ENCODE measurements at places on chromosomes 3 and 15.
A peak's percentile ranks its signal among the peaks of the same experiment; 100 is the strongest.

DNA sequence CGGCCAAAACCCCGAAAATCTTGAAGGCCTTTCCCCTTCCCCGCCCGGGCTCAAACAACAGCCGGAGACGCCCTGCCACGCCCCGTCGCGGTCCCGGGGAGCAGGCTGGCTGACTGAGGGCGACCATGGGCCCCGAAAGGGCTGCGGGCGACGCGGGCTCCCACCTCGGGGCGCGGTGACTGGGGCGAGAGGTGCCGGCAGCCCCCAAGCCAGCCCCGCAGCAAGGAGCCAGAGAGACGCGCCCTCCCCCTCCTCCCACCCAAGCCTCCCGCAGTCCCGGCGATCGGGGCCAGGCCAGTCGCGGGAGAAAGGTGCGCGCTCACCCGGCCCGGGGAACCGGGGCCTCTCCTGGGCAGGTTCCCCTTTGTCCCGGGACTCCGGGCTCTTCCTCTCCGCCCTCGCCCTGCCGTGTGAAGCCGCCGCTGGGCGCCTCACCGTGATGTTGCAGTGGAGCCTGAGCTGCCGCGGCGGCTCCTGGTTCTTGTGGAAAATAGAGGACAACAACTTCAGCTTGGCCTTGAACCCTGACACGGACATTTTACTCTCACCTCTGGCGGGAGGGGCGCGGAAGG, 30.6 kb upstream of the ZSCAN2 start:
- DNase-seq, result peak; percentile 36

DNA sequence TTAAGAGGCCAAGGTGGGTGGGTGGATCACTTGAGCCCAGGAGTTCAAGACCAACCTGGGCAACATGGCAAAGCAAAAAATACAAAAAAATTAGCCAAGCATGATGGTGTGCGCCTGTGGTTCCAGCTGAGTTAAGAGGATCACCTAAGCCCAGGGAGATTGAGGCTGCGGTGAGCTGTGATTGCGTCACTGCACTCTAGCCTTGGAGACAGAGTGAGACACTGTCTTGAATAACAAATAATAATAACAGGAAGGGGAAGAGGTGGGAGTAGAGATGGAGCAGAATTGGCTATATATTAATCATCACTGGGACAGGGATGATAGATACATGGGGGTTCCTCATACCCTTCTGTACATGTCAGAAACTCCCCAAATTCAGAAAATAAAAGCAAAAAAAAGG, 23.8 kb upstream of the NMB start:
- no peak for DNase-seq

GRCh38 chr3:172135185-172135584, 95.8 kb downstream of the FNDC3B start:
- DNase-seq, result no peak

GRCh38 chr3:36907911-36908646, 36.8 kb downstream of the TRANK1 start:
- DNase-seq, result peak; percentile 40

DNA sequence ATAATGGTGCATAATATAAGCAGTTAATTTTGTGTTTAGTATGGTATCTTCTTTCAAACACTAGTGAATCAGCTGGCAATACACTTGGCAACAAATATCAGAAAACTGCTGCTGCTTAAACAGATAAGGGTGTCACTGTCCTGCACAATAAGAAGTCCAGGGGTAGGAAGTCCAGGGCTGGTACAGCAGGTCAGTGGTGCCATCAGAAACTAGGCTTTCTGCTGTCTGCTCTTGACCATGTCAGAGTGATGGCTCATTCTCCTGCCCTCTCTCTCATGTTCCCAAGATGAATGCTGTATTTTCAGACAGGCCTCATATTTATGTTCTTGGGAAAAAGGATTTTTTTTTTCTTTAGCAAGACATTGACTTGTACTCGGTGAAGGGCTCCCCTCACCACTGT, 9.2 kb upstream of the GRK7 start:
- DNase-seq, result no peak

DNA sequence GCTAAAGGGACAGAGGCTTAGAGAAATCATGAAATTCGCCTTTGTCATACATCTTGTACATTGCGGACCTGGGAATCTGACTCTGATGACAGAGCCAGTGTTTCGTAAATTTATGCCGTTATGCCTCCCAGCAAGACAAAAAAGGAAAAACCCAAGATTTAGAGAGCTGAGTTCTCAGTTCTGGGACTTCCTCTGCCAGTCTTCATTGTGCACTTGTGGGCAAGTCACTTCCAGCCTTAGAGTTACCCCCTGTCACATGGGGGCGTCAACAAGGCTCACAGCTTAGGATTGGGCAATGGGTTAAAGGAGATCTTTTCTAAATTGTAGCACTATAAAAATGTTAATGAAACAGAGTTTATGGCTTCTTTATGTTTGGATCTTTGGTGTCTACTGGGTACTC, 41.9 kb upstream of the MITF start:
- DNase-seq, result no peak

DNA sequence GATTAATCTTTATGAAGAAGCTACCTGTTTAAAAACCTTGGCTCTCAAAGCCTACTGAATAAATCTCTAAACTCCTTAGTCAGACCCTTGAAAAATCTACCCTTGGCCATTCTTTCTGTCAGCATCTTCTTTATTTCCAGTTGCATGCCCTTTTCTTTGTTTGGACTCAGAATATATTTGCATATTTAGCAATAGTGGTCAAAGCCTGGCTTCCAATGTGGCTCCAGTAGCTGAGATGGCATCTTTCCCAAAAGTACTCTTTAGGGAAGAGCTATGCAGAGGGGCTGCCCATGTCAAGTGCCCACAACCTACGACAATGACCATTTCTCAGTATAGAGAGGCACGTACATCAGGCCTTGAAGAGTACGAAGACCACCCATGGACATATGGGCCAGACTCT, 47.2 kb downstream of the TLNRD1 start:
- DNase-seq, result no peak

GRCh38 chr3:65503776-65504175, 534.9 kb downstream of the MAGI1 start:
- no peak for DNase-seq

GRCh38 chr15:90058308-90058707, 44.0 kb downstream of the IDH2 start:
- peak; percentile 73 for DNase-seq

- no peak for DNase-seq
Observed at GRCh38 chr3:85483986-85484385, 525.2 kb downstream of the CADM2 start.
